Frontal cortex (tissue), 4 donors: ENCODE measurements at places on chromosomes 3 and 15.

DNA sequence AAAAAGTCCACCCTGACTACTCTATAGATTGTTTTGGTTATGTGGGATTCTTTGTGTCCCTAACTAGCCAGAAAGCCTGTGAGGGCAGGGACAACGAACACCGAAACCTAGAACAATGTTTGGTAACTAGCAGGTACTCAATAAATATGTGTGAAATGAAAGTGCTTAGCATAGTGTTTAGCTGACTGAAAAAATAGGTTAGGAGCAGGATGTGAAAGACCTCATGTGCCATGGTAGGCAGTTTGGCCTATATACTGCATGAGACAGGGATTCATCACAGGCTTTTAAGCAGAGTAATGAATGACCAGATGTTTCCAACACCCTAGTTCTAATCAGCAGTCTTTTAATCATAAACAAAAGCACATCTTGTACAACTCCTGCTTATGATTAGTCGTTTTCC lies 64.2 kb downstream of the MYO5A start:
- DNase-seq: no peak

GRCh38 chr3:57505901-57506300 lies 38.2 kb downstream of the DNAH12 start:
- no peak for DNase-seq

DNA sequence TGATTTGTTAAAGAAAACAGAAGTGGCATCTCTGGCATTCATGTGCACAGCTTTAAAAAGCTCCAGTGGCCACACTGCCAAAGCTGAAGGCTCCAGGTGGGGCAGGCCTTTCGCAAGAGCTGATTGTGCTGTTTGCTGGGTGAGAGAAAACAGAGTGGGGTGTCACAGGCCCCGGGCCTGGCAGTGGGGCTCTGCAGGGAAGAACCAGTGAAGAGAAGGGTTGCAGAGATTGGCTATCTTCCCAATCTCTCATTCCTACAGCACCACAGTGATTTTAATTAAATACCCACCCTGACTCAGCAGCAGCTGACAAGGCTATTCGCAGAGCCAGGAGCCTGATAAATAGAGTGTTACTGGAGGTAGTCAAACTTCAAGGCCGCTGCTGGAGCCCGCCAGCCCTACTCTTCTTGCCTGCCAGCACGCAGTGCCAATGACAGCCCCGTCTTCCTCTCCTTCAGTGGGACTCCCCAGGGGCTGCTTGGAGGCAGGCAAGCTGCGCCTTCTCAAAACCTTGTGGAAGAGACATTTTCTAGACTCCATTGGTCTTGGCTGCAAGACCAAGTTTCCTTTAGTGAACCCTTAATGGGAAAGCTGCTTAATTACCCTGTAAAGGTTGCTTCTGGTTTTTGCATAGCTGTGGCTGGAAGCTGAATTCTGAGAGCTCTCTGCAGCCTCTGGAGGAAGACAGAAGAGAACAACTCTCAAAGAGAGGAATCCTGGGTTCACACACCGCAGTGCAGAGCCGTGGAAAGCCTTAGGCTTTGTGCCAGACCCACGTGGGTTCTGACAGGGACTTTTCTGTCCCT lies 225.8 kb upstream of the SLCO3A1 start:
- peak; percentile 4 for DNase-seq

DNA sequence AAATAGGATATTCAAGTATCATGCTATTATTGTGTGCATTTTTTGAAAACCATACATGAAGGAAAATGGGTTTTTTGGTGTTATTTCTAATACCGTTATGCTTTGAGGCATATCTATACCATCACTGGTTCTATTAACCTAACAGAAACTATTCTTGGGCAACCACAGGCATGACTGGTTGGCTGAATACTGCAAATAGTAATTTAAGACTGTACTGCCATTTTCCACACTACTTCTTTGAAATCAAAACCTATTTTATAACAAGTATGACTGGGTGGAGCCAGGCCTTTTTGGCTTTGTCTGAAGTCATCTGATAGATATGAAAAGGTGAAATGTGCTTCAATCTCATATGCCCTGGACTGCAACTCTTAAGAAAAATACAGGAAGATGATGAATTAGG lies 115.1 kb downstream of the ULK4 start:
- no peak for DNase-seq

GRCh38 chr15:71559098-71559497 lies 251.3 kb upstream of the NR2E3 start:
- no peak for DNase-seq

DNA sequence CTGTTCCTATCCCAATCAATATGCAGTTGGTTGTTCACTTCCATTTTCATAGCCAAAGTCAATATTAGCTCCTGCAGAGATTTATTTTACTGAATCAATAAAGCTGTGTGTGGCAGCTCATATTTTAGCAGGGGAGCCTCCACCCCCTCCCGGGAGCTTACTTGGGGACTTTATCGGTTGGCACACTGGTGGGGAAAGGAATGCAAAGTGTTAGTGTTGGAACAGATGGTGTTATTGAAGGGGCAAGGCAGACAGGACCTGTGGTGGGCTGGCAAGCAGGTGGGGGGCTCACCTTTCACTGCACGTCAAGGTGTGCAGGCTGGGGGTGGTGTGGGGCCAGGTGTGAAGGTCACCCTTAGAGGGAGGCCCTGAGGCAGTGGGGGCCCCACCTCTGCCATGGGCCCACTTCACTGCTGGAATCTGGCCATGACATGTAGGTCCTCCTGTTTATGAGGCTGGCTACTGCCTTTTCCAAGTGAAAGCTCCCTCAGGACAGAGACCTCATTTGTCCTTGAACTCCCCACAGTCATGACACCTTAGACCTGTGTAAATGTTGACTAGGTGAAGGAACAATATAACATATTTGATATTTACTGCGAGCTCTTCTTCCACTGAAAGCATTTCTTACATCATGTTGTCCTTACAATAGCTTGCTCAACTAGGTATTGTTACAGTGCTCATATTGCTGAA lies 44.0 kb upstream of the SEC22A start:
- no peak for DNase-seq

DNA sequence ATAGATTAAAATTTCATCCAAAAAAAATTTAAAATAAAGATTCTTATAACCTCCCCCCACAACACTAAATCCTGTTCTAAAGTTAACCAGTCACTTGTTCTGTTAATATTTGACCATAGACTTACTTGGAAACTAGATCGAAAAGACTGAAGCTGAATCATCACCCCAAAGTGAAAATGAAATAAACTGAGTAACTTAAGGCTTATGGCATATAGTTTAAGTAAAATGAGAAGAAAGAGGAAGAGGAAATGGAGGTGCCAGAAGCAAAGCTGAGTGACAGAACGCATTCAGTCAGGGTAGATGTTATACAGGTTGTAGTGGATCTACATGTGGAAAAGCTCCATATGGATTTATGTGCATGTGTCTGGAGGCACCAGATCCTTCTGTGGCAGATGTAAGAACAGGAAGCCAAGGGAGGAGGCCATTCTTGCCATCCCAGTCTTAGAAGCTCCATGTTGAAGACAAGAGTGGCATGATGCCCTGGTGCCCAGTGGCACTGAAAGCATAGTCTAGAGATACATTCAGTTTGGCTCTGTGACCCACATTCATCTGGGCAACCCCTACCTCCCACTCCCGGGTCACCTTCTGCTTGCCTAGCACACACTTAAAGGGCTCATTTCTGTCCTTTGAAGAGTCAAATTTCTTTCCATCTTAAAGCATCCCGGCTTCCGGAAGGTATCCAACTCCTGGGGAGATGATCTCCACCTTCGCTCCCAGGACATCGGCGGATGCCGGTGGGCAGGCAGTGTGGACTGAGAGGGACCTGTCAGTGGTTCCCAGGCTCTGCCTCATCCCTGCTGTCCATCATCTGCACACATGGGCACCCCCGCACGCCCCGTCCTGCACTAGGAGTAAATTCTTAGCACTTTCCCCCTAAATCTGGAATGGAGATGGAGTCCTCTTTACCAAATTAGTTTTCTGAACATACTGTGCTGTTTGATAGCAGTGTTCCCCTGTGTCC lies 90.8 kb downstream of the NEO1 start:
- DNase-seq: no peak

DNA sequence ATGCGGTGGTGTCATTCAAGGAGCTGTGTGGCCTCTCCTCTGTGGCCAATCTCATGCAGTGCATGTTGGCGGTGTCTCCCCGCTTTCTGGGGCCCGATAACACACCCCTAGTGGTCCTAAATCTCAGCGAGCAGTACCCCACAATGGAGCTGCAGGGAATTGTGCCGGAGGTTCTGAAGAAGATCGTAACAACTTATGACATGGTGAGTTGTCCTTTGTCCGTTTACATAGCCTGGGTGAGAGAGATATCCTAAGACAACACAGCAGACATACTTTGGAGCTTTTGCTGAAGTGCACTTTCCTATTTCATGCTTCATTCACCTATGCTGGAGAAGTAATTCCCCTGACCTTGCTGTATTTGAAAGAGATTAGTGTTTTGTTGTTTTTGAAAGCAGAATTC lies 130.0 kb downstream of the PLCL2 start:
- DNase-seq: no peak

DNA sequence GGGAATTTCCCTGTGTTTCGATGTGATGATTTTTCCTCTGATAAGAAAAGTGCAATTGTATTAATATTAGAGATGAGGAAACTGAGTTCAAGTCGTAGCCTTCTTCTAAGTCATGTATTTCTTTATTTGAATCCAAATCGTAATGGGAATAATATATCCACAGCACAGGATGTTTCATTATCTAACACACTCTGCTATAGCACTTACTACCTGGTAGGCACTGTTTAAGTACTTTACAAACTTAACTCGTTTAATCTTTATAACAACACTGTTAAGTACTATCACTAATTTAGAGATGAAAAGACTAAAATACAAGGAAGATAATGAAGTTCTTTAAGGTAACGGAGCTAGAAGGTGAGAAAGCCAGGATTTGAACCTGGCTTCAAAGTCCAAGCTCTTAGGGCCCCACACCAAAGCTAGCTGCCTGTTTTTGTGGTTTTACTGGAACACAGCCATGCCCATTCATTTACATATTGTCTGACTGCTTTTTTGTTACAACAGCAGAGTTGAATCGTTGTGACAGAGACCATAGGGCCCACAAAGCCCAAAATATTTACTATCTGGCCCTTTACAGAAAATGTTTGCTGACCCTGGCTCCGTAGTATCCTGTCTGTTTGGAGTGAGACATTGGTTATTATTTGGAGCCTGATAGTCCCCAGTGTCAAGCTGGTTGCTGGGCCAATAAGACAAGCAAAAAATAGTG lies 9.6 kb upstream of the ATP13A3 start:
- no peak for DNase-seq

DNA sequence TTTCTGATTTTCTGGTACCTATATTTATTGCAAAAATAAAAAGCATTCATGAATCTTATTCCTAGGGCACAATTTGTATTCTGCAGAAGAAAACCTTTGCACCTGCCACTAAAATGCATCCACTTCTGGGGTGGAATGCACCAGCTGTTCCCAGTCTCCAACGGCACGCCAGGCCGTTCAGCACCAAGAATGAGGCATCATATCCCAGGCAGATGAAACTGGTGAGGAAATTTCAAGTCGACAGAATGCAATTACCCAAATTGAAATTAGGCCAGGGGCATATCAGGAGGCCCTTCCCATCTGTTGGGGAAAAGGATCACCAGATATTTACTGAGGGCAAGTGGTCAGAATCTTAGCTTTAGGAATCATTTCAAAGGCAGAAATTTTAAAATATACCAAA lies 13.6 kb upstream of the RBMS3 start:
- DNase-seq: no peak

DNA sequence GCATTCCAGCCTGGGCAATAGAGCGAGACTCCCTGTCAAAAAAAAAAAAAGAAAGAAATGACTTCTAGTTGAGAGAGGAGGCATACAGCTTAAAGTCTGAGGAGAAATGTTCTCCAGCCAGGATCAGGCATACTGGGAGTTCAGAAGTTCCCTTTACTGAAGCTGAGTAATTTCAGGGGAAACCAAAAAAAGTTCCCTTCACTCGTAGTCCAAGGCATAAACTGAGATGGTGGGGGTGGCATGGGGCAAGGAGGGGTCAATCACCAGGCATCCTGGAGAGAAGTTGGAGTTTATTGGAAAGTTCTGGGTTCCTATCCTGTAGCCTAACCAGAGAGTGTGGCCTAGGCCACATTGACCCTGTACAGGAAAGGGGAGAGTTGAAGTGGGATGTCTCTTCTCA lies 5.9 kb downstream of the GPX1 start:
- DNase-seq: no peak

DNA sequence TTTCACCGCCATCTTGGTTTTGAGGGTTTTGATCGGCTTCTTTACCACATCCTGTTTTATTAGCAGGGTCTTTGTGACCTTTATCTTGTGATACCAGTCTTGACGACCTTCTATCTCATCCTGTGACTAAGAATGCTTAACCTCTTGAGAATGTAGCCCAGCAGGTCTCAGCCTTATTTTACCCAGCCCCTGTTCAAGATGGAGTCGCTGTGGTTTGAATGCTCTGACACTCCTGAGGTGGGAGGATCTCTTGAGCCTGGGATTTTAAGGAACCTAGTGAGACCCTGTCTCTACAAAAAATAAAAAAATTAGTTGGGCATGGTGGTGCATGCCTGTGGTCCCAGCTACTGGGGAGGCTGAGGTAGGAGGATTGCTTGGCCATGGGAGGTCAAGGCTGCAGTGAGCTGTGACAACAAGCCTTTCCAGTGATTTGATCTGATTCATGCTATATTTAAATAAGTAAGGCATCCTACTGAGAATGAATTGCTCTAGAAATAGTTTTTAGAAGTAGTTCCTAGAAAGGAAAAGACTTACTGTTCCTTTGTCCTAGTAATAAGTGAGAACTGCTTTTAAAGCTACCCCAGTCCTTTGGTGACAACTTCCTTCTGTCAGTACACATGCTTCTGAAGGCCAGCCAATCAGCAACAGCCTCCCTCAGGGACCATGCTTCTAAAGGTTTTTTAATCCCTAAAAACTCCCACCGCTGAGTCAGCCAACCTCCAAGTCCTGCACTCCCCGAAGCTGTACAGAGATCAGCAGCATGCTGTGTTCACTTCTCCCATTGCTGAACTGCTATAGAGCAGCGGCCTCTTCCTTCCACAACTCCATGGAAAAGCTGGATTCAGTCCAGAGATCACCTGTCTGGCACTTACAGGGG lies 9.1 kb upstream of the CEMIP start:
- no peak for DNase-seq

GRCh38 chr15:33720952-33721351 lies 247.3 kb upstream of the CHRM5 start:
- DNase-seq: no peak

DNA sequence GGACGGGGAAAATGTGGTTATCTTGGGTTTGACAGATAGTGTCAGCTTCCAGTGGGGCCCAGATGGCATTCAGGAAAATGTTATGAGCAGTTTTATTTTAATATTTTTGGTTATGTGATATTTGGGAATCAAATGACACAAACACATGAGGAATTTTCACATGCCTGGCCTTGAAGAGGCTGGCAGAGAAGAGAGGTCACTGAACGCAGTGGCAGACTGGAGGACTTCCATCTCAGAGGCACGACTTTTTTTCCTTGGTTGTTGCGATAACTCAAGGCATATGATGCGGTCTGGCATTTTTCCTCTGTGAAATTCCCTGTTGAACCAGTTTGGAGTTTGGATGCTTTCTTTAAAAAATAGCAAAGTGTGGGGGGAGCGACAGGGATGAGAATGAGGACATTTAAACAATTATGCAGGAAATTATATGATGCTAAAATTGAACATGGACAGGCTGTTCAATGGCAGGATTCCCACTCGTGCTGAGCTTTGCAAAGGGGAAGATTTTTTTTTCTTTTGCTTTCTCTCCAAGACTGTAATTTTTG lies 36.9 kb upstream of the ARPP21 start:
- no peak for DNase-seq
